Left renal cortex interstitium (tissue), 4 donors: ENCODE measurements at places on chromosomes 3 and 15.

DNA sequence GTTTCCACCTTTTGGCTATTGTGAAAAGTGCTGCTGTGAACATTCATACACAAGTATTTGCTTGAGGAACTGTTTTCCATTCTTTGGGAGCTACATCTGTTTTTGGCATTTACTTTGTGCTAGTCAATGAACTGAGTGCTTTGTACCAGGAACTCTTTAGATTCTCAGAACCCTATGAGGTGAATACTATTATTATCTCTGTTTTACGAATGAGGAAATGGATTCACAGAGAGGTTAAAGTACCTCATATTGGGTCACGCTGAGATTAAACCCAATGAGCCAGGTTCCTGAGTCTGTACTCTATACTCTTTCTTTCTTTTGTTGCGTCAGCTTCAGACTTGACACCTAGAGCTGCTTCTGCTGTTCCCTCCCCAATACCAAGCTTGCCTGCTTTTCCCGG, 358.1 kb downstream of the CNTN4 start:
- DNase-seq, result no peak

GRCh38 chr3:14718539-14718938, 43.6 kb downstream of the C3orf20 start:
- no peak for DNase-seq

- no peak for DNase-seq
These were observed 127.1 kb downstream of the PLCL2 start for GRCh38 chr3:17011728-17012338.

- no peak for DNase-seq
These were observed 126.4 kb downstream of the SHQ1 start for GRCh38 chr3:72721683-72722381.

DNA sequence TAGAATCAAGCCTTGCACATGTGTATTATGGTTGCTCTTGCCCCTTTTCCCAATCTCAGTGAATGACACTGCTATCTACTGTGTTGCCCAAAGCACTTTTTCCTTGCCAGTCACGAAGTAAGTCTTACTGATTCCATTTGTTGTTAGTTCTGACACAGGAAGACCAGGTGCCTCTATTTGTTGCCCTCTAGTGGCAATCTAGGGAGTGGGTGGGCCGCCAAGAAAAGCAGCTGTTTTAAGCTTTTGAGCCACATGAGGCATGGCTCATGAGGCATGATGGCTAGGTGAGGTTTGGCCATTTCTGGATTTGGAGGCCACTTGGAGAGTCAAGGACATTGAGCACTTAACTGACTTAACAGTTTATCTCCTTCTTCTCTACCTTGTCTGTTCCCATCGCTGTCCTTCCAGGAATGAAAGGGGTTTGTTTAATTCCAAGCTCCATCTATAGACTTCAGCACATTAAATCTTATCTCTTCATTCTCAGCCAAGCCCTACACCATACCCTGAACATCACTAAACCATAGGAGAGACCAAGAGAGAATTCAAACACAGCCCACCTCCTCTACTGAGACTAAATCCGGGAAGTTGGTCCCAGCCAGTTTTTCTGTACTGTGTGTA, 103.1 kb downstream of the HCN4 start:
- DNase-seq, result peak; percentile 14

- no peak for DNase-seq
These were observed 1.3 kb downstream of the TLE3 start for GRCh38 chr15:70096215-70097062.

DNA sequence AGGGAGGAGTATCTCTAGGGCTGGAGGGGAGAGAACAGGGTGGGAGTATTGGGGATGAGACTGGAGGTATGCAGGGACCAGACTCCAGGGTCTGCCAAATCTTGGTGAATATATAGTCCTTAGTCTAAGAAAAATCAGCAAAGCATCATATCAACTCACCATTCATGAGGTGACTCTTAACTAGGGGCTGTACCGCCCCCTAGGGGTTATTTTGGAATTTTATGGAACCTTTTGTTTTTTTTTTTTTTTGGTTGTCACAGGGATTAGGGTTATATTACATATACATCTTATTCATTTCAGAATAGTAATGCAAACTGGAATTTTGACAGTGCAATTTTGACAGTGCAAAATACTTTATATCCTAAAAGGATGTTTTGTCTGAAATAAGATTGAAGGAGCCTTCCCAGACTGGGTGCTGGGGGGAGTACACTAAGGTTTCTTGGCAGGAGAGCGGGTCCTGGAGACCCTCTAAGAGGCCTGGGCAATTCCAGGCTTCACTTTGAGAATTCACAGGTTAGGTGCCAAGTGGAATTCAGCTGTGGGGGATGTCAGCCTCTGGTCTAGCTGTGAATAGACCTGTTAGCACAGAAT, 7.5 kb downstream of the CMTM7 start:
- DNase-seq, result peak; percentile 54
